ENCODE measurements at places on chromosomes 6 and 20. TPM values are rescaled to one million over a fixed set of nuclear protein-coding genes. Genes with fewer than 3 reads are reported as not detected.
A peak's percentile ranks its signal among the peaks of the same experiment; 100 is the strongest.

Gene LINC00237
- not detected for total RNA-seq

Gene VSX1
- 0.41 TPM for total RNA-seq

Gene SLC2A10
- 7.1 TPM for total RNA-seq

DNA sequence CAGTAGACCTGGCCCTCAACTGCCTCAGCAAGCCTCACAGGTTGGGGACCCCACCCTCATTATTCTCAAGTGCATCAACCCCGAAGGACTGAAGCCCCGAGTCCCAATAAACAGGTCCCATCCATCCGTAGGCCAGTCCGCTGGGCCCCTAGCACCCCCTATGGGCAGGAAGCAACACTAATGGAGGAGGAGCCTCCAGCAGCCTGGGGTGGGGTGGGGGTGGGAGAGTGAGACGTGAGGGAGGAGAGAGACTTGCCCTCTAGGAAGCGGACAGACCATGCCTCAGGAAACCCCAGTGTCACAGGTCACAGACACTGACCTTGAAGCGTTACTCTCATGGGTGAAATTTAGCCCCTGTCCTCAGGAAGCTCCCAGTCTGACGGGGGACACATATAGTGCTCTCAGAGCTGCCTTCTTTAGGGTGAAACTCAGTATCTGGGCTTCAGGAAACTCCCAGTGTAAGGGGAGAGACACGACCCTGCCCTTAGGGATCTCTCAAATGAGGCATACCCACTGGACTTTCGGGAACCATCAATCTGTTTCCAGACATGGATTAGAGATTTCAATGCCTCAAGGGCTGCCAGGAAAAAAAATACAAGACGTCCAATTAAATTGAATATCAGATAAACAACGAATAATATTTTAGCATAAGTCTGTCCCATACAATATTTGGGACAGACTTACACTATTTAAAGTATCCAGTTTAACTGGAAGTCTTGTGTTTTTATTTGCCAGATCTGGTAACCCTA, 125.8 kb downstream of the MRPL14 start:
- H3K4me1 ChIP-seq = peaks cover 18% of the 10 kb centered on the region
- peak overlapping the region; percentile 61 for H3K27ac ChIP-seq
- no peaks in the 10 kb centered on the region for H3K36me3 ChIP-seq
- H3K27me3 ChIP-seq = peaks cover 2% of the 10 kb centered on the region
- DNase-seq = peak; percentile 46

- H3K27me3 ChIP-seq = no peaks in the 10 kb centered on the region
- no peak overlapping the region for H3K4me3 ChIP-seq
- no peaks in the 10 kb centered on the region for H3K36me3 ChIP-seq
- no peaks in the 10 kb centered on the region for H3K4me1 ChIP-seq
- no peak overlapping the region for H3K27ac ChIP-seq
- DNase-seq = no peak
These were observed 17.8 kb downstream of the MTG2 start for GRCh38 chr20:62200491-62201172.

DNA sequence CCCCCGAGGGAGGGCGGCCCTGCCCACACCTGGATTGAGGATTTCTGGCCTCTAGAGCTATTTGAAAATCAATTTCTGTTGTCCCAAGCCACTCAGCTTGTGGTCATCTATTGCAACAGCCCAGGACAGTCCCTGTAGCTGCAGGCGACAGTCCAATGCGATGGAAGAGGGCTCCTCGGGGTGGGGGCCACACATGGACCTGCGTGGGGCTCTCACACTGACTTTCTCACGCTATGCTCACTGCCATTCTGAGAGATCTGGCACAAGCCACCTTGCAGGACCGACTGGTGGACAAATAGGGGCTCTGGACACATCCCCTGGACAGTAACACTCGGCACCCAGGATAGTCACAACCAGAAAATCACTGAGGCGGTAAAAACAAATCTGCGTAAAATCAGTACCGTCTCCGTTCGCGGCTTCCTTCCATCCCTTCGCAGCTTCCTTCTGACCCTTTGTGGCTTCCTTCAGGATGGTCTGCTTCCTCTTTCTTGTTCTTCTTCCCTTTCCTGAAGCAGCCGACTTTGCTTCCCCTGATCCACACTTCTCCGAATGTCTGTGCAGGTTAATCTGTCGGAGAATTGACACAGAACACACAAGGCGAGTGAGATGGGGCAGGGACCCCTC, 21.8 kb downstream of the CTCFL start:
- no peak for DNase-seq
- no peaks in the 10 kb centered on the region for H3K27me3 ChIP-seq
- no peak overlapping the region for H3K27ac ChIP-seq
- H3K4me1 ChIP-seq = no peaks in the 10 kb centered on the region

- H3K27ac ChIP-seq = no peak overlapping the region
- H3K4me3 ChIP-seq = no peak overlapping the region
- H3K36me3 ChIP-seq = no peaks in the 10 kb centered on the region
These were observed 35.1 kb upstream of the RFPL4B start for GRCh38 chr6:112311950-112312547.

Gene SULF2
- 257 TPM for total RNA-seq
